Stimulated activated CD4-positive, alpha-beta T cell treated with anti-CD3 and anti-CD28 coated beads, Interleukin-15, amount 100 ng/mL, for 1 hour (primary cell): ENCODE measurements at places on chromosomes 5 and 9.

DNA sequence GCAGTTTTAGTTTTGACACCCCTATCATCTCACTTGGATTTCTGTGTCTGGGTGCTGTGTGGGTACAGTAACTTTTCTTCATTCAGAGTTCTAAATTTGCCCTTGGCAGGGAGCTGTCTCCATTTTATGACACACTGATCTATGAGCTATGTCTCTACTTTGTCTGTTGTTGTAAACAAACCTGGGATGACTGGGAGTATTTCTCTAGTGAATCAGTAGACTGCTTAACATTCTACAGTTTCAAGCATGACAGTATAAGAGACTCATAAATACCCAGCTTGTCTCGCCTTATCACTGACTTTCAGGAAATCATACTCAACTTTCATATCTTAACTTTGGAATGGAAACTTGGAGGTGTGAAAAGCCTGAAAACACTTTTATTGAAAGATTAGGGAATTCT, 212.1 kb upstream of the NUDT12 start:
- no peak for DNase-seq

DNA sequence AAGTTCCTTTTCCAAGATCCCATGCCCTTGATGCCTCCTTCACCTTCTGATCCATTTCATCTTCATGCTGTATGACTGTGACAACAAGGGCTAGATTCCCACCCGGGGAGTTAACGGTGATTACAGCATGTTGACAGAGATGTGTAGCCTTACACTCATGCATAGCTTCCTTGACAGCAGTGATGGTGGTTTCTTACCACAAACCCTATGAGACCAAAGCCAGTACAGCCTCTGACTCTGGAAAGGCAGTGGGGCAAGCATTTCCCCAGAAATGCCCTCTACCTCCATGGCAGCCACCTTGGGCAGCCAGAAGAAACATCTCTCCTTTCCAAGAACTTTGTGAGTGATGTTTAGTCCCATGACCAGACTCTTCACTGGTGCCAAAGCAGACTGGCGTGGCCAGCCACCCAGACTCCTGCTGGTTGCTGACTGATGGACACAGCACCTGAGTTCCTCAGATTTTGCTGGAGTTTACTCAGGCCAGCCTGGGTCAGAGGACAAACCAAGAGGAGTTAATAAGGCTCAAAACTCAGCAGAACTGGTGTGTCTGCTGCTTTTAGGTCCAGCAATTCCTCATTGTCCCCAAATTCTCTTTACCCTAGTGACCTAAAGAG, 199.7 kb upstream of the SLC27A6 start:
- no peak for DNase-seq

GRCh38 chr5:54083851-54084250, 226.5 kb downstream of the ARL15 start:
- no peak for DNase-seq

DNA sequence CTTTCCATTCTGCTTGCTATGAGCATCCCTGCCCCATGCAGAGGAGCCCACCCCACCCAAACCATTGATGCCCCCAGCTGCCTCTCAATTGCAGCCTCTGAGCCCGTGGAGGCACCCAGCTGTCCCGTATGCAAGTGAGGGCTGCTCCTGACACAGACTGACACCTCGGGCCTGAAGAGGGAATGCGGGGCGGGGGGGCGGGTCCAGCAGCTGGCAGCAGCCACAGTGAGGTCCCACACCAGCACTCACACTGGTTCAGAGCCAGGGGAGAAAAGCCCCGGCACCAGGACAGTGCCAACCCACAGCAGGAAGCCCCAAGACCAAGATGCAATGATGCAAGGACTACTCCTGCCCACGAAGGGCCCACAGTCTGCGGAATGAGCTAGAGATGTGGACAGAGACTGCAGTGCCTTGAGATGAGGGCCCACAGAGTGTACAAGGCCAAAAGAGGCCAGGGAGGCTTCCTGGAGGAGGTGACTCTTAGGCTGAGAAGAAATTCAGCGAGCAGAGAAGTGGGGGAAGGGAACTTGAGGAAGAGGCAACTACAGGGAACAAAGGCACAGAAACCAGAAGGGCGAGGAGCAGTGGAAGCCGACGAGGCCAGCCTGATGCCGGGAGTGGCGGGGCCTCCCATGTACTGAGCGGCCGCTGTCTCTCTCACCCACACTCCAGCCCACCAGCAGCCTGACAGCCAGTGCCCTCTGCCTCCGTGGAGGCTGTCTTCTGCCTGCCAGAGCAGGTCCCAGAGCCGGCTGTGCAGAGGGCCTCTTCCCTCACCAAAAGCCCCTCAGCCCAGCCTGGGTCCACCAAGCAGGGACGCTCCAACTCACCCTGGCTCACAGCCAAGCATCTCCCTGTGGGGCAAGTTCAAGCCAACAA, 9.2 kb downstream of the EEIG1 start:
- DNase-seq, result no peak

DNA sequence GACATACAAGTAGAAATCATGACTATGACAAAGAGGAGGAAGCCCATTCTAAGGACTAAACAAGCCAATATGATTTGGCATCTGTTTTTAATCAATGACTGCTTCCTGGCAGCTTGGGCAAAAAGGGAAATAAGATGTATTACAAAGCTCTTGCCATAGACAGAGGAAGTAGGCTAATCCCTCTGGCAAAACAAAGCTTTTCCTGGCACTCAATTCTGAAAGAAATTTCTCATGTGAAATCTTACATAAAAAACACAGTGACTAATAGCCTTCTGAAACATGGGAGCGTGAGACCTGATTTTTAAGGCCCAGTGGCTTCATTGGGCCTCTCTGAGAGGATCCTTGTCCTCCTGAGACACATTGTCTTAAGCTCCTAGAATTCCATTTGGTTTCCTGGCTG, 93.6 kb downstream of the COL23A1 start:
- DNase-seq, result no peak

- no peak for DNase-seq
Observed at GRCh38 chr9:137354845-137355760, 53.0 kb upstream of the NRARP start.

- no peak for DNase-seq
Observed at GRCh38 chr5:136027311-136027710, 1.5 kb upstream of the TGFBI start.

GRCh38 chr9:91560301-91560700, 136.7 kb upstream of the NFIL3 start:
- DNase-seq, result no peak

DNA sequence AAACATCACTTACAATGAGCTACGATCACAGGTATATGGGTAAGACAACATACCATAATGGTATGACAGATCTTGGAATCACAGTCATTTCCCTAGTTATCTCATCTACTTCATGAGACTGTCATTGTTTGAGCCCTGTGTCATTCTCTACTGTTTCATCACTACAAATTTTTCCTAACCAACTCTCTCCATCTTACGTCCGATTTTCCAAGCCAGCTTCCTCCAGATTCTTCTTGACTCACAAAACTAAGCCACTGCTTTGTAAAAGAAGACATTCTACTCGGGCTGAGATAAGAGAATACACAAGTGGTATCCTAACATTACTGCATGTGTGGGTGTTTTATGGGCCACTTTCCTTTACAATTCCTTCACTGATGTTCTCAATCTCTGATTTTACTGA, 49.6 kb downstream of the SERINC5 start:
- no peak for DNase-seq

DNA sequence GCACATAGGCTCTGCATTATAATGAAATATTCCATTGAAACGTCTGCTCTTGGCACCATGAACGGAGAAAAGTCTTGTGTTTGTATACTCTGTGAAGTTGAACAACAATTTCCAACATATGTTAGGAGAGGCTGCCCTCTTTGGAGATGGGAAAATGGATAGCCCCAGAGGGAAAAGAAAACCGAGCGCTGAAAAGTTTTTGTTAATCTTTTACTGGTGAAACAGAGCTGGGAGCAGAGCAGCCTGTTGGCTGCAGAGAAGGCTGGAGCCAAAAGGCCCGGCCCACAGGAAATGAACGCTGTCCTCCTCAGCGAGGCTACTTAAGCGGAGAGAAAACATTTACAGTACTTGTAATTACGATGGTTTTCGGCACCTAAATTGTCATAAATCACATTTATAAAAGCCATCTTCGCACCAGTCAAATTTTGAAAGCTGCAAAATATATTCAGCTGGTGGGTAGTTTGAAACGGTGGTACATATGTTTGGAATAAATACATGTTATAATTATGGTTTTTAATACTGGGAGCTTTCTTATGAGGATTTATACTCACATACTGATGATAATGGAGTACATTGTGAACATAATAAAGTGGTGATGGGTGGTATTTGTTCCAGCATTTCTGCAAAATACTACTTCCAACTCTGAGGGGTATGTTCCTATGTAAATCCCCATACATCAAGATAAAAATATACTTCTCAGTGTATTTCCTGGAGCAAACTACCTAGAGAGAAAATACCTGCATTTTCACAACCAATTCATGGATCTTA, 129.6 kb upstream of the CNTLN start:
- no peak for DNase-seq

- DNase-seq, result no peak
Observed at GRCh38 chr9:4366591-4367330, 66.9 kb upstream of the GLIS3 start.

GRCh38 chr9:137421838-137422603, 941 bp downstream of the EXD3 start:
- DNase-seq, result no peak

DNA sequence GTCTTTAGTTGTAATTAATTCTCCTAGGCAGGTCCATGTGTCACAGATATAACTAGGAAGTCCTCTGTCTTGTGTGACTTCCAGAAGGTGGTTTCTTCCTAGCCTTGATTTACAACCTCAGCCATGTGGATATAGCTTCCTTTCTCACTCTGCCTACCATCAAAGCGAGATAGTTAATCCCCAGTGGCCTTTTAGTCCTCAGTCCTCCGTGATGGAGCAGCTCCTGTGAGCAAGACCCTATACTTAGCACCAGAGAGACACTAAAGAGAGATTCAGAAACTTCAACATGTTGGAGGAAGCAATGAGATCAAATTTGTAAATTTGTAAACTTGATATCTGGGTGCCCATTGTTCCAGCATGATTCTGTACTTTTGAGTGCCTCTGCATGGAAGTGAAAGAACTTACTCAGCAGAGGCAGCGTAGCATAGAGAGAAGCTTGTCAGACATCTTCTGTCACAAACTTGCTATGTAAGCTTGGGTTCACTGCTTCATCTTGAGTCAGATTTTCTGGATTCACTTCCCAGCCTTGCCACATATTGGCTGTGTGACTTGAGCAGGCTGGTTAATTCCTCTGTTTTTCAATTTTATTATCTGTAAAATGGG, 170.2 kb upstream of the NR3C1 start:
- no peak for DNase-seq

- DNase-seq, result no peak
Observed at GRCh38 chr9:129436751-129437625, 183.9 kb downstream of the C9orf50 start.

- no peak for DNase-seq
Observed at GRCh38 chr5:92879806-92880543, 701.0 kb downstream of the NR2F1-AS1 start.

GRCh38 chr5:168592014-168592368, 12.8 kb upstream of the PANK3 start:
- DNase-seq, result no peak

GRCh38 chr9:91312717-91313325, 48.9 kb downstream of the AUH start:
- no peak for DNase-seq

- DNase-seq, result no peak
Observed at GRCh38 chr9:134227451-134228411, 63.4 kb upstream of the RNU6ATAC start.

DNA sequence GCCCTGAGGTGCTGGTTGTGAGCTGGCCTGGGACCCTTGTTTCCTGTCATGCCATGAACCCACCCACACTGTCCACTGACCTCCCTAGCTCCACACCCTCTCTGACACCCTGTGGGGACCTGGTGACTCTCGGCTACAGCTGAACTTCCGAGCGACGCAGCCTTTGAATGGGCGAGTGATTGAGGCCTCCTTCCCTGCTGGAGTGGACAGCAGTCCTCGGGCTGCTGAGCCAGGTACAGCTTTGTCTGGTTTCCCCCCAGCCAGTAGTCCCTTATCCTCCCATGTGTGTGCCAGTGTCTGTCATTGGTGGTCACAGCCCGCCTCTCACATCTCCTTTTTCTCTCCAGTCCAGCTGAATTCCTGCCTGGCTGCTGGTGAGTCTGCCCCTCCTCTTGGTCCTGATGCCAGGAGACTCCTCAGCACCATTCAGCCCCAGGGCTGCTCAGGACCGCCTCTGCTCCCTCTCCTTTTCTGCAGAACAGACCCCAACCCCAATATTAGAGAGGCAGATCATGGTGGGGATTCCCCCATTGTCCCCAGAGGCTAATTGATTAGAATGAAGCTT, 6.1 kb downstream of the CA9 start:
- no peak for DNase-seq

DNA sequence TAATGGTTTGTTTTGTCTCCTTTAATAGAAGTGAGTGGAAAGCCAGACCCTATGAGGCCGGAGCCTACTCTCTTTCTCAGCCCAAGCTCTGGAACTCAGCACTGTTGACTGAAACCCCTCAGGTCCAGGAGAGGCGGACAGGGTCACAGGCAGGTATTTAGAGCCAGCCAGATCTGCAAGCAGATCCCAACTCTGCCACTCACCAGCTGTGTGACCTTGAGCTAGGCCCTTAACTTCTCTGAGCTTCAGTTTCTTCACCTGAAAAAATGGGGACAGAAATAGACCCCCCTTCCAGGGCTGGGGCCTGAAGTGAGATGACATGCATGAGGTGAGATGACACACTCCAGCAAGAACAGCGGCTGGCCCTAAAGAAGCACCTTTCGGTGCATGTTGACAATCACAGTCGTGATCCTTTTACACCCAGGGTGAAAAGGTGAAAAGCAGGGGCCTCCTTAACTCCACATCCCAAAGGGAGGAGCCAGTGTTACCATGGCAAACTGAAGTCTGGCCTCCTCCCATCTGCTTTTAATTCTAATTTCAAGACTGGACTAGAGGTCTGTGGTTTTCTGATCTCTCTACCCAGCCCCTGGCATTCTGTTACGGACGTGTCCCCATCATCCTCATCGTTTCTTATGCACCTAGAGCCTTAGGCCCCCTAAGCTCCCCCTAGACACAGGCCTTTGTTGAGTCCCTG, 27.2 kb downstream of the MORN5 start:
- DNase-seq, result no peak

GRCh38 chr9:35274993-35275392, 113.2 kb downstream of the UNC13B start:
- no peak for DNase-seq

GRCh38 chr9:90054810-90055209, 450.0 kb downstream of the GADD45G start:
- no peak for DNase-seq

- DNase-seq, result no peak
Observed at GRCh38 chr5:81292130-81292529, 9.3 kb upstream of the ZCCHC9 start.

DNA sequence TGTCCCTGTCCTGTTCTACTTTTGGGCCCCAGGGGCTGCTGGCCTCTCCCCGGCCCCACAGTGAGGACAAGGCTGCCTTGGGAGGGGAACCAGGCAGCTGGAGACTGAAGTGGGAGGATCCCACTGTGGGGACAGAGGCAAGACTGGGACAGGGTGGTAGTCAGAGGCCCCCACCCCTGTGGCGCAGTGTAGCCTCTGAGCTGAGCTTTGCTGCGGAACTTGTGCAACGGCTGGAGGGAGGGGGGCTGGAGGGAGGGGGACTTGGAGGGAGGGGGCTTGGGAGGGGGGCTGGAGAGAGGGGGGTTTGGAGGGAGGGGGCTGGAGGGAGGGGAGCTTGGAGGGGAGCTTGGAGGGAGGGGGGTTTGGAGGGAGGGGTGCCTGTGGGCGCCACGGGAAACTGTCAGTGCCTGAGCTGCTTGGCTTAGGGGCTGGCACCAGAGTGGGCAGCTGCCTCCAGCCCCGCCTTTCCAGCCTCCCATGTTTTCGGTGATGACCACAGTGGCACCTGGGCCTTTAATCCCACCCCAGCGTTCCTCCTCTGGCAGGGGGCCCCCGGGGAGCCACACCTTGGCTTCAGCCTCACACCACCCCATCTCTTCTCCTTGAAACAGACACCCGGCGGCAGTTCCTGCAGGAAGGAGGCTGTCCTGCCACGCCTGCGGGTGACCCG, 2.3 kb upstream of the FUT7 start:
- DNase-seq, result no peak
